Activated CD4-positive, CD25-positive, alpha-beta regulatory T cell treated with anti-CD3 and anti-CD28 coated beads, Interleukin-2, amount 50 U/mL, for 24 hours (primary cell): ENCODE measurements at places on chromosomes 7 and 10.

DNA sequence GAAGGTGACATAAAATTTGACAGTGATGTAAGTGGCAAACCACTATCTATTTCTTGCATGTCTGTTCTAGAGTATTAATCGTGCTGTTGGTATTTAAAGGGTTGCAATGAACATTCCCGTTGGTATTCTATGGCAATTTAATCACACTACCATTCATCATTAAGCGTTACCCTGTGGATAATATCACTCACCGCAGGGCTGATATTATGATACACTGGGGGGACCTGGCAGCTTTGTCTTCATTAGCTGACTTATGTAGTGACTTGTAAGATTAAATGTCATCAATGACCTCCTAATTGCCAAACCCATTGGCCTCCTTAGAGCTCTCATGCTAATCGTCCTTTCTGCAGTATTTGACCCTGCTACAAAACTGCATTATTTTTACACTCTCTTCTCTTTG is 624.5 kb upstream of the VSTM2A start:
- ATAC-seq, result no peak

DNA sequence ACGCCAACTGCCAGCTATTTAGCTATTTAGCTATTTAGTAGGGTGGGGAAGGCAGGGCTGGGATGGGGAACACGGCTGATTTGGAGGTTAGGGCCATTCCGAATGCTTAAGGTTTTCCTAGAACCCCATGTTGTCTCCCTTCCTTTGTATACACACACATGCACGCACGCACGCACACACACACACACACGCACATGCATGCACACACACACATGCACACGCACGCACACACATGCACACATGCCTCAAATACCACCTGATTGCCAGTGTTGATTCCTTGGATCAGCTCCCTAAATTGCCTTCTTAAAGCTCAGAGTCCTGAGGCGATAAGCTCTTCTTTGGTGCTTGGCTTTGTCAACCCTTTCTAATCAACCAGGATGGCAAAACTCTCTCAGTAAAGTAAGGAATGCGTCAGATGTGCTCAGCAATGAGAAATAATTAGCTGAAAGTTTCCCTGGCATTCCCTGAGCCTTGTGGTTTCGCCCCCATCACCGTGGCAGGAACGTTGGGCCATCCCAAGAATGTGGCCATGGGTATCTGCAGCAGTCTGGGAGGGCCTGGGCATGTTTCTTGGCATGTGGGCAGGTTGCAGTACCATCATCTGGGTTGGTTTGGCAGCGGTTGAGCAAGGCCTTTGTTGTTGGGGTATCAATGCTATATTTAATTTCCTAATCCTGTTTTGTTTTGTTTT is 305.6 kb downstream of the LRMDA start:
- ATAC-seq, result no peak

DNA sequence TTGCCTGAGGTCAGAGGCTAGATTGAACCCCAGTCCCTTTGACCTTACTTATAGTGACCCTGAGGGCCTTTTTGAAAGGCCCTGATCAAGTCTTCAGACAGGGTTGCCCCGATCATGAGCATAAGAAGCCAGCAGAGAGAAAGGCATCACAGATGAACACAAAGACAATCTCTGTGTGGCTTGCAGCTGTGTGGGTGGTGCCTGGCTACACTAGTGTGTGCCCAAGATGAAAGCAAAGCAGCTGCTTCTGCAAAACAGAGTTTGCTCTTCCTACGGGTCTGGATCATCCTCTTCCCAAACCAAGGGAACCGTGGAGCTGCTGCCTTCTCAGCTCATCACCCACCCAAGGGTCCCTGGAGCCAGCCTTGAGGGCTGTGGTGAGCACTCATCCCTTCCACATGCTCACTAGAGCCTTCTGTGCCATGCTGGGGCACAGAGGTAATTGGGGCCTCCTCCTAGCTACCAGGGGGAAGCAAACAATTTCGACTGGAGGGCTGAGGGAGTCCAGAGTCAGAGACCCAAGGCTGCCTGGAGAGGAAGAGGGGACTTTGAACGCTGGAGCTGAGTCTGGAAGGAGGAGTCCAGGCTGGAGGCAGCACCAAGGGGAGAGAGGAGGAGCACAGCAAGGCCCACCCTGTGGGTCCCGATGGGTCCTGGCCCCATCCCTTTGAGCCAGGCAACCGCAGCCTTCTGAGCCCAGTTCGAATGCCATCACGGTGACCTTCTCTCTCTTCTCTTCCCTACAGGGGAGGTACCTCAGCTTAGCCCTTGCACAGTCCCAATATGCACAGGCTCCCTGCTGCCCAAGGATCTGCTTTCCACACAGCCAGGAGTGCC is 42.3 kb downstream of the ANTXRL start:
- no peak for ATAC-seq

DNA sequence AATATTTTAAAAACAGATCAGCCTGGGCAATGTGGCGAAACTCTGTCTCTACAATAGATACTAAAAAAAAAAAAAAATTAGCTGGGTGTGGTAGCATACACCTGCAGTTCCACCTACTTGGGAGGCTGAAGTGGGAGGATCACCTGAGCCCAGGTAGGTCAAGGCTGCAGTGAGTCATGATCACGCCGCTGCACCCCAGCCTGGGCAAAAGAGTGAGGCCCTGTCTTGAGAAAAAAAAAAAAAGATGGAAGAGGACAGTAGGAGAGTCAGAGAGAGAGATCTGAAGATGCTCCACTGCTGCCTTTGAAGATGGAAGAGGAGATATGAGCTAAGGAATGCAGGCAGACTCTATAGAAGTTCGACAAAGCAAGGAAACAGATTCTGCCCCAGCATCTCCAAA is 181.9 kb downstream of the CALN1 start:
- no peak for ATAC-seq

DNA sequence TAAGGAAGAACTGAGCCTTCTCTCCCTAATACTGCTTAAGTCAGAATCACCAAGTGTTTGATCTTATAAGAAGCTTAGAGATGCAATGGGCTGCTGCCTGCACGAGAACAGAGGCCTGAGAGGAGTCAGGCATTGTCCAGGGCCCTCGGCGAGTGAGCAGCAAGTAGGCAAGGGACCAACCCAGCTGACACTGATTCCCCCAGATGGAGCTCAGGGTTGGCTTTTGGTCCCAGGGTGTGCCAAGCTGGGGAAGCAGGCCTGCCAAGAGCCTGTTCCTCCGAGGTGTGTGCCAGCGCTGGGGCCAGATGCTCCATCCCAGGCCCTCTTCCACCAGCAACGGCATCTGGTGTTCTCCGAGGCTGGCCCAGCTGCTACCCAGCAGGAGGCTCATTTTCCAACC is 222.0 kb upstream of the ZMIZ1 start:
- ATAC-seq, result no peak

GRCh38 chr10:132977807-132978206 is 35.4 kb upstream of the CFAP46 start:
- ATAC-seq, result no peak

DNA sequence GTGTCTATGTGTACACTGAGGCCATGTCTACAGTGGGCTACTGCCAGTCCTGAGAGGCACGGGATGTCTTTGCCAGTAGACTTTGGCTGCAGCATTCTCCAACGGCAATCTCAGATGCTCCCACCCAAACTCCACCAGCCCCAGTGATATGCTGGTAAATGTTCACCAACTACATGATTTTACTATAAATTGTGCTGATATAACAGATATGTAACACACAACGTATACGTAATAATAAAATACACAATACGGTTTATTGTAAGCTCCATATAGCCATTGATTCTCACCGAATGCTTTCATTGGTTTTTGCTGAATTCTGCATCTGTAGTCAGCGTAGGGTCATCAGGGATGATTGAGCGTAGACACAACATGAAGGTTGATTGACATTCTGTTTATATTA is 47.3 kb upstream of the C7orf33 start:
- ATAC-seq, result no peak

DNA sequence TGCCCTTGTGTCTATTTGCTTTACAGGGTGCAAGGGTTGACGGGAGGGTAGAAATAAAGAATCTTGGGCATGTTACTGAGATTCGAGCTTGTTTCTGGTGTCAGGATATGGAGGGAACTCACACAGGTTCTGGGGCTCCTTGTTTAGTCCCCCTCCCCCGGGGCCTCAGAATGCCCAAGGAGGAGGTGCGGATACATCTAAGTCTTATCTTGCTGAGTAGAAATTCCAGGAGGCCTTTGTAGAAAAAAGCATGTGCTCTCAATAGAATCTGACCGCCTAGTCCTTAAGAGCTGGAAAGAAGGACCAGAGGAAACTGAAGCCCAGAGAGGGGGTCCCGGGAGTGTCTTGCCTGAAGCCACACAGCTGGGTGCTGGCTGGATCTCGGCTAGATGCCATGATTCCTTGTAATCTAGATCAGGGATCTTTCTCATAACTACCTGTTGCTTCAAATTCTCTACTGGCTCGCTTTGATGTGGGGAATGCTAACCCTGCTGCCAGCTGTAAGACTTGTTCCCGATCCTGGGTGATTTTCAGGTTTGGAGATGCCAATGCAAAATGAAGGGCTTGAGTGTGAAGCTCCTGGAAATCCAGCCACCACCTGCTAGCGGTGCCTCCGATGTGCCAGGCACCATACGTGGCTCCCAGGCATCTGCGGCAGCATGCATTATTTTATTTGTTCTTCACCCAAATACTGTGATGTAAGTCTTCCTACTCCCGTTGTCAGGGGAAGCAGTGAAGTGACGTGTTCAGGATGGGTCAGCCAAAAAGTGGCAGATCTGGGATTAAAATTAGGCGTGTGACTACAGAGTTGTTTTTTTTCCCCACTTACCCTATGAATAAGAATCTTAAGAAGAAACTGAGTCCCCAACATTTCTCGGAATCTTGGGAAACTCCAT is 226.0 kb downstream of the TCF7L2 start:
- ATAC-seq, result no peak

- ATAC-seq, result no peak
Observed at GRCh38 chr10:66550351-66550750, 375.5 kb upstream of the LRRTM3 start.

DNA sequence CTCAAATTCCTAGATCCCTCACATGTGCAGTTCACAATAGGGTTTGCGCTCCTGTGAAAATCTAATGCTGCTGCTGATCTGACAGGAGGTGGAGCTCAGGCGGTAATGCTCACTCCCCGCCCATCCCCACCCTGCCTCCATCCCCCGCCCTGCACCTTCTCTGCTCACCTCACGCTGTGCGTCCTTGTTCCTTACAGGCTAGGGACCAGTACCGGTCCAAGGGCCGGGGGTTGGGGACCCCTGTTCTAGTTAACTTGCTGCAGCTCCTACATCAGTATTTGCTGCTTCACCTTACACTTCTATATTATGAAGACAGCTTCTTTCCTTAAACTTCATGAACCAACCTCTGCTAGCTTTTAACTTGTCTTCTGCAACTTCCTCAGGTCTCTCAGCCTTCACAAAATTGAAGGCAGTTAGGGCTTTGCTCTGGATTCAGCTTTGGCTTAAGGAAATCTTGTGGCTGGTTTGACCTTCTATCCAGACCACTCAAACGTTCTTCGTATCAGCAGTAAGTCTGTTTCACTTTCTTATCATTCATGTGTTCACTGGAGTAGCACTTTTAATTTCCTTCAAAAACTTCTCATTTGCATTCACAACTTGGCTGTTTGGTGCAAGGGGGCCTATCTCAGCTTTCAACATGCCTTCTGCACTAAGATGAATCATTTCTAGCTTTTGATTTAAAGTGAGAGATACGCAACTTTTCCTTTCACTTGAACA is 1.7 kb upstream of the TNKS2 start:
- peak; percentile 64 for ATAC-seq

- no peak for ATAC-seq
Observed at GRCh38 chr10:114893251-114893650, 44.7 kb upstream of the TRUB1 start.

- ATAC-seq, result no peak
Observed at GRCh38 chr10:102735065-102735562, 8.6 kb upstream of the WBP1L start.

- no peak for ATAC-seq
Observed at GRCh38 chr10:67816719-67817118, 21.3 kb downstream of the DNAJC12 start.

GRCh38 chr7:77441046-77441445 is 24.9 kb upstream of the GSAP start:
- ATAC-seq, result no peak

GRCh38 chr7:2117646-2118045 is 115.1 kb downstream of the MAD1L1 start:
- ATAC-seq, result no peak

DNA sequence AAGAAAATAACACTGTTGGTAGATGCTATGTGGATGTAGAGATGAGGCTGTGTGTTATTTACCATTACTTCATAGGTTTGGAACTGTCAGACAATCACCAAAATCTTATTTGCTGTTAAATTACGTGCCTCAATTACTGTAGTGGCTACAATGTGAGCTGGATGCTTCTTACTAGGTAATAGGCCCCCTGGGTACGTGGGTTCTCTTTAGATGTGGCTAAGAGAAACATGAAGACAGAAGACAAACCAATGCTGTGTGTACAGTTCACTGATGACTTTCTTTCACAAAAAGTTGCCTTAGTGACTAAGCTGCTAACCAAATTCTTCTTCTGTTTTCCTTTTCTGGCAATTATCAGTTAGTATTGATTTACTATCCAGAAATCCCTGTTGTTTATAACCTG is 144.6 kb downstream of the SEMA3E start:
- ATAC-seq, result no peak

- ATAC-seq, result no peak
Observed at GRCh38 chr7:128395748-128396147, 14.0 kb downstream of the IMPDH1 start.

- ATAC-seq, result no peak
Observed at GRCh38 chr7:10475940-10476641, 497.6 kb upstream of the PHF14 start.

DNA sequence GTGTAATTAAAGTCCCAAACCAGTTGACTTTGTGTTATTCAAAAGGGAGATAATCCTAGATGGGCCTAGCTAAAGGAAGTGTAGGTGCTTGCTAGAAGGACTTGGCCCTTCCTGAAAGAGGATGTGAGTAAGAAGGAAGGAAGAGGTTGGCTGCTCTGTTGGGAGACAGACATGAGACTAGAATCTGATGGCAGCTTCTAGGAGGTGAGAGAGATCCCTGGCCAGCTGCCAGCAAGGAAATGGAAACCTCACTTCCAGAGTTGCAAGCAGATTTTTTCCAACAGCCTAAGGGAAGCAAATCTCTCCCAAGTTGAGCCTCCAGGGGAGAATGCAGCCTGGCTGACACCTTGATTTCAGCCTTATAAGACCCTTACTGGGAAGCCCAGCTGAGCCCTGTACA is 368.4 kb upstream of the ZMIZ1 start:
- no peak for ATAC-seq

DNA sequence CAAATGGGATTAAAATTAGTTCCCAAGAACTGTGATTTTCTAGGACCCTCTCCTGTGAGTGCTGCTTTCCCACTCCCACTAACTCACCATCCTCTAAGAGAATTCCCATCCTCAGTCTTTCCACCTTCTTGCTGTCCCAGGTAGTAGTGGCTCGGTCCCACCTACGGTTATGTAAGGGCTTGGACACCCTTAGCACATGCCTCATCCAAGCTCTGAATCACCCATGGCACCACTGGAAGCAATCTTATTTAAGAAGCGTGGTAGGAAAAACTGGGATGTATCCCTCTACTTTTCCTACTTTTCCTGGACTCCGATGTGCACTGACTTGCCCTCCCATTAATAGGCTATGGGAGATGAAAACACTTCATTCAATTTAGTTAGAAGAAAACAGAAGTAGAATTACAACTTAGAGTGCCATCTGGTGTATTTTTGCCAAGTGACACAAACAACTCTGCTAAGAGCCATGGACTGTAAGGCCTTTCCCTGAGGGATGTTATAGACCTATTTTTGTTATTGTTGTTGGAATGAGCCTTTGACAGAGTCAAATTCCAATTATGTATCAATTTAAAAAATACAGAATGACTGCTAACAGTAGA is 13.7 kb upstream of the ANKRD22 start:
- ATAC-seq, result no peak
